Inflammatory macrophage treated with lipopolysaccharide for 4 hours (primary cell): ENCODE measurements at places on chromosomes 12 and 14.
A peak's percentile ranks its signal among the peaks of the same experiment; 100 is the strongest.

DNA sequence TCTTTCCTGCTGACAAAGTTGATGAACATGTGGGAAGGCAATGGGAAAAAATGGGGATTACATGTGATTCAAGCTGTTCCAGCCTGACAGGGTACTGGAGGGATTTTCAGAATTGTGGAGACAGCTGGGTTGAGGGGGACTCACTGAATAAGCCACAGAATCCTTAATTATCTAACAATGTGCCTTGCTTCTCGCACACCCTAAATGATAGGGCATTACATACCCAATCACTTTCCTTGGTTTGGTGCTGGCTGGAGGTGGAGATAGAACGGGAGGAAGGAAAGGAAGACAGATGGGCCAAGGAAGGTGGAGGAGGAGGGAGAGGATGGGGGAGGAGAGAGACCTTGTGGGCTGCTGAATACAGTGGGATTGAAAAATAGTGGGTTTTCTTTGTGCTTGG, 20.7 kb downstream of the PELI2 start:
- no peak for DNase-seq

DNA sequence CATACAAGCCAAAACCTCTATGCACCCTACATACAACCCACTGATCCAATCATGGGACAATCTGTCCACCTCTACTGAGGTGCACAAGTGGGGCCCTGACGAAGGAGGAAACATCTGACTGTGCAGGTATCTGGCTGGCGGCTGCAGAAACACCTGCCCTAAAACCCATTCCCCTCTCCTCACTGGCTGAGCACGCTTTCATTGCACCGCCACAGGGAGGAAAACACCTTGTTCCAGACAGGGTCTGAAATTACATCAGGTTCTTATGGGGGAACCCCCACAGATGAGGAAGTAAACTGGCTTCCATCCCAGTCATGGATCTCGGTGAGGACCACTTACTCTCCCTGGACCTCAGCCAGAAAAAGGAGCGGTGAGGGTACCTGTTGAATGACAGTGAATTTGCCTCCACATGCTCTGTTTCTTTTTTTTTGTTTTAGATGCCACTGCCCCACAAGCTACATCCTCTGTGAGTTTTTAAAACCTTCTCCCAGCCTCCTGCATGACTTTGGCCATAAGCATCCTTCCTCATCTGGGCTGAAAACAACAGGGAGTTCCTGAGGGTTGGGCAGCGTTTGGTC, 23.8 kb upstream of the DGLUCY start:
- no peak for DNase-seq

GRCh38 chr14:77055306-77055705, 26.8 kb upstream of the IRF2BPL start:
- DNase-seq, result no peak

DNA sequence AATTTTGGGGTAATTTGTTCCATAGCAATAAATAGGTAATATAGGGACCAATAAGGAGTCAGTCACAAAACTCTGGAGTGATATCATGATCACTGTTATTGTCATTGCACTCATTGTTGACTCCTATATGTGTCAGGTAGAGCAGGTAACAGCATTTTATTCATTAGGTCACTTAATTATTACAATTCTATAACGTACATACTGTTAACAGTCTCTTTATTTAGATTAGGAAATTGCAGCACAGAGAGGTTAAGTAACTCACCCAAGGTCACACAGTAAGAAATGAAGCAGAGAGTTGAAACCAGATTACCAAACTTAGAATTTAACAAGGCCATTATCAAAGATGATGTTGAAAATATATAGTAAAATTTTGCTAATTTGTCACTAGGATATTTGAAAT, 49.7 kb upstream of the PTPRB start:
- no peak for DNase-seq

DNA sequence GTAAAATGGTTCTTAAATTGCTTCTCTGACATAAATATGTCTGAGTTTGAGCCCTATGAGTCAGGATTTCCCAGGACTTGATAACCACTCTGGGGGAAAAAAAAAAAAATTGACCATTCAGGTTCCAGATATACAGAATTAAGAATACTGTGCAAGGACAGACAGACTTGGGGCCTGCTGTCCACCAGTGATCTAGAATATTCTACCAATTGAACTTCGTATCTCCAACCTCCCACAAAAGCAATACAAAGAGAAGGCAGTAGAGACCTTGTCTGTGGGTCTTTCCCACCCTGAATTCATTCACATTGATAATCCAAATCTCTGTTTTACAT, 4.1 kb downstream of the SINHCAF start:
- DNase-seq, result no peak

DNA sequence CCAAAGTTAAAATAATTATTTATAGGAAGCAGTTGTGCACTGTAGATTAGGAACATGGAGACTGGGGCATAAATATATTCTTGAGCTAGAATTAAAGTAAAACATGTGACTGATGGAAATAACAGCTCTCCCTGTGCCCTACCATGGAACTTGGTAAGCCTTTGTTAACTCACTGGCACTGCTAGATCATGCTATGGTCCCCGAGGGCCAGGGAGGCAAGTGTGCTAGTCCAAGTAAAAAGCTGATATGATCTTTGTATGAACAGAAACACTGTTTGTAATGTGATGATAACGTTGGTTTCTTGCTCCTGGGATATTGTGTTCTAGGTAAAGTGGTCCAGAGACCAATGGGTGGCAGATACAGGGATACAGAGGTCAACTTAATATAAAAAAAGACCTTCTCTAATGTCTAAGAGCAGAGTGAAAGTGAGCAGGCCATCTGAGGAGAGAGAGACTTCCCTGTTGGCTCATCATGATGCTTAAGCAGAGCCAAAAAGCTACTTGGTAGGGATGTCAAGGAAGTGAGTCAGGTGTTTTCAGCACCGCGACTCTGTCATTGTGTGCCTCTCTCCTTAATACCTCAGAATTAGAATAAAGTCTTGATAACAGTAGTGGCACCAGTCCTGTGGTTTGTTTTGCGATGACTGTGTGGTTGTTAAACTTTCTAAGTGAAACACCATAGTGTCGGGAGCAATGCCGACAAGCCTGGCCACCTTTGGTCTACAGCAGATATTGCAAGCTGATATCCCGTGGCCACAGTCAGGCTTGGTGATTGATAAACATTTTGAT, 27.6 kb downstream of the BICD1 start:
- no peak for DNase-seq

DNA sequence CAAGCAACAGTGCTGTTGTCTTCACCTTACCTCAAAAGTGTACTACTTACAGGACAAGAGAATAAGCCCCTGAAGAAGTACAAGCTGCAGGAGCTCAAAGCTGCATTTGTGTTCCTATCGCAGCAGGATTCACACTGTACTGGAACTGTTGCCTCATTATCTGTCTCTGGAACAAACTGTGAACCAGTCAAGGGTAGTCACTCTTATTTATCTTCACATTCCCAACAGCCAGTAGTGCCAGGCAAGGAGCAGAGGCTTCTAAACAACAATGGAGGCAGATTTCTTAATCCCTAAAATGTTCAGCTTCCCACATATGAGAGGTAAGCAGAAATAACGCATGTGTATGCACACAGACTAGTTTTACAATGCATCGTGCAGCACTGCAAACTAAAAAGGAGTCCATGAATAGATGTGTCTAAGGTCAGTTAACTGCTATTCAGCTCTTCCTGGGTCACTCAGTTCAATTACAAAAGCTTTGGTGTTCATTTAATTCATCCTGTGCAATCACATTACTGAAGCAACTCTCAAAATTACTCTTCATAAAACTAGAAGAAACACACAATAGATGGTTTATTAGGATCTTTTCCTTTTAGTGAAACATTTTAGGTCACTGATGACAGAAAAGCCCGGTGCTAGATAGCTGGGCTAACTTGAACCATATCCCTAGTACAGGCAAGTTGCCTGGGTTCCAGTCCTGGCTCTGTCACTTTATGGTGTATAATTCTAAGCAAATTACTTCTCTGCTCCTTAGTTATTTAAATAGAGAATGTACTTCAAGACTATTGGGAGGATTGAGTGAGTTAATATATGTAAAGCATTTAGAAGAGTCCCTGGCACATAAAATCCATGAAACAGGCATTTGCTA, 2.7 kb downstream of the APPL2 start:
- no peak for DNase-seq

DNA sequence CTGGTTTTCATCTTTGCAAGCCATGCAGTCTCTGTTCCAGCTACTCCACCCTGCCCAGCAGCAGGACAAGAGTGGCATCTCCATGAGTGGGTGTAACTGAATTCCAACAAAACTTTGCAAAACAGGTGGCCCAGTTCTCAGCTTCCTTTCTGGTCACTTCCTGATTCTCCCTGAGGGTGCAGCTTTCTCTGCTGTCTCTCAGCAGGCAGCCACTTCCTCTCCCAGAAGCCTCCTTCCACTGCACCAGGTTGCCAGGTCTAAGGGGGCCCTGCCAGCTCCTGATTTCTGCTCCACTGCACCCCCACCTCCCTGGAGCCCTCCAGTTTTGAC, 341.0 kb upstream of the FKBP4 start:
- peak; percentile 24 for DNase-seq

- no peak for DNase-seq
These were observed 730 bp downstream of the CLSTN3 start for GRCh38 chr12:7130701-7131501.
